ENCODE measurements at places on chromosomes 1 and 21.

GRCh38 chr1:23343221-23344110, 618 bp downstream of the HNRNPR start:
- DNase-seq = no peak

DNA sequence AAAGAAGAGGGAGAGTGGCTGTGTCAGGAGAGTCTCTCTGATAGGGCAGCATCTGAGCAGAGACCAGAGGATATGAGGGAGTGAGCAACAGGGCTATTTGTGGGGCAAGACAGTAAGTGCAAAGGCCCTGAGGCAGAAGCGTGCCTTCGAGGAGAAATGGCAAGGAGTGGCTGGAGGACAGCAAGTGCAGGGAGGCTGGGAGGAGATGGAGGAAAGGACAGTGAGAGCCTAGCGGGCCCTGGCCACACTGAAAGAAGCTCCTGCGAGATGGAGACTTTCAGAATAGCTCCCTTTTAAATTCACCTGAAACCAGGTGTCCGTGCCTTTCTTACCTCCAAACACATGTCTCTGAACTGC, 25.2 kb downstream of the EXOC8 start:
- DNase-seq = no peak

- DNase-seq = no peak
Observed at GRCh38 chr1:195738966-195739650, 869.1 kb downstream of the KCNT2 start.

- DNase-seq = no peak
Observed at GRCh38 chr1:37940299-37940947, 6.4 kb downstream of the INPP5B start.

- DNase-seq = no peak
Observed at GRCh38 chr1:41482001-41482765, 2.3 kb downstream of the EDN2 start.

DNA sequence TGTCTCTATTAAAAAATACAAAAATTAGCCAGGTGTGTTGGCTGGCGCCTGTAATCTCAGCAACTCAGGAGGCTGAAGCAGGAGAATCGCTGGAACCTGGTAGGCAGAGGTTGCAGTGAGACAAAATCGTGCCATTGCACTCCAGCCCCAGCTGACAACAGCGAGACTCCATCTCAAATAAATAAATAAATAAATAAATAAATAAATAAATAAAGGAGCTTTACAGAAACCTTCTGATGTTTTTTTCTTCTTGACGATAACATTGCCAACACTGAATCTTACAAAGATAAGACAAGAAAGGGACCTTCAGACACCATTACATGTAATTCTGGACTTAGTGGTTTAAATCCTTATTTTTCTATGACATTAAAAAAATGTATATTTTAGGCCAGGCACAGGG, 47.8 kb upstream of the LGALS8 start:
- no peak for DNase-seq

GRCh38 chr21:15023776-15024175, 41.0 kb downstream of the NRIP1 start:
- DNase-seq = no peak

GRCh38 chr1:194024659-194025058, 838.2 kb upstream of the B3GALT2 start:
- DNase-seq = no peak

DNA sequence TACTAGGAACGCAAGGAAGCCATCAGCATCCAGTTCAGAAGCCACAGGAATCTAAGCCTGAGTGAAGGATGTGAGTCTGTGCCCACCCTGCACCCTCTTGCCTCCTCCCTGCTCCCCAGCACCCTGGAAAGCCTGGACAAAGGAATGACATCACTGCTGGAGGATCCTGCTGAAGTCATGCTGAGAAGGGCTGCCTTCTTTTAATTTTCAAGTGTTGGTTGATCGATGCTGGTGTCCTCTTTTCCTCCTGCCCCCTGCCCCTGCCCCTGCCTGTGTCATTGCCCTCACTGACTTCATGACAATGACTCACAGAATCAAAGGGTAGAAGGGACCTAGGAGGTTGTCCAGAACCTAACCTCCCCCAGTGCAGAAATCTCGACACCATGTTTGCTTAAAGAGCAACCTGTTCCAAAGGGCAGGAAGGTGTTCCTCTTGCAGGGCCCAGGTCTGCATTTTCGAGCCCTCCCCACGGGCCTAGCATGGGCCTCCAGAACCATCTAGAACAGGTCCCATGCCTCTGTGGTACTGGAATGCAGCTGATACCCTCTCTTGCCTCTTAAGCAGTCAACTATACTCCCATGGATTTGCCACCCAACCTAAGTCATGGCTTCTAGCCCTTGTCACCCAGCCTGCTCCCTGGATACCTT, 9.6 kb downstream of the DHRS3 start:
- DNase-seq = no peak

DNA sequence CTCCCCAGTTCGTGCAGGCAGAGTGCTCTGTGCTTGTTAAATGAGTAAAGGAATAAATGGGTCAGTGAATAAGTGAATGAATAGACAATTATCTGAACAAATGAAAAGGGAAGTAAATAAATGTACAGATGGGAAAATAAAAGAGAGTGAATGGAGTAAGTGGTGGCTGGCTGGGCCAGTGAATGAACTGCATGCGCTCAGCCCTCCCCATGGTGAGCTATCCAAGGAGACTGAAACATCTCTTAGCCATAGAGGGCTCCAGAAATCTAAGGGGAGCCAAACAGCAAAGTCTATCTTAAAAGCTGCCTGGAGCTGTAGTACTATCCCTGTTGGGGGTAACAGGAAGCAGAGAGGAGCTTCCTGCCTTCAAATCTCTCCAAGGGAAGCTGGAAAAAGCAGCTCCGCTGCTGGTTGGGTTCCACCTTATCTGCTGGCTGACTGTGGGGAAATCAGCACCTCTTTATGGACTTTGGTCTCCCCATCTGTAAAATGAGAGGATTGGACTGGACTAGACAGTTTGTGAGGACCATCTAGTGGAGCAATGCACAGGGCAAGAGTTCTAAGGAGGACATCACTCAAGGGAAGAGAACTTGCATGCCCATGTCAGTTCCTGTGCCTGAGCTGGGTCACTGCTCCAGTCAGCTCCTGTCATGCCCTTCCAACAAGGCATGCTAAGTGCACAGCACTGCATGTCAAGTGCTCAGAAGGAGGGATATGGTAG, 77.9 kb downstream of the TRABD2B start:
- peak; percentile 44 for DNase-seq

DNA sequence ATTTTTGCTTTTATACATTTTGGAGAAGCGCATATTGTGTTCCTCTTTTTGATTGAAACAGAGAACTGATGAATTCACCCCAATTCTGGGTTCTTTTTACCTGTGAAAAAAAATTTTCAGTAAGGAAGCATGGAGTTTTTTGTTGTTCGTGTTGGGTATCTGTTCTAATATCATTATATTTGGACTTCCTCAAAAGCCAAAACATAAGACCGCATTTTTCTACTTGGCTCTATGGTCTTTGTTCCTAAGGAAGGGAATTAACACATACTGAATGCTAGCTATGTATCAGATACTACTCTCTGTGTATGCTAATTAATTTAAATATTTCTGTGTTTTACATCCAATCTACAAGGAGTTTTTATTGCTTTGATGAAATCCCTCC, 12.9 kb downstream of the EPB41 start:
- no peak for DNase-seq

- DNase-seq = no peak
Observed at GRCh38 chr1:36510418-36510817, 27.7 kb upstream of the CSF3R start.

DNA sequence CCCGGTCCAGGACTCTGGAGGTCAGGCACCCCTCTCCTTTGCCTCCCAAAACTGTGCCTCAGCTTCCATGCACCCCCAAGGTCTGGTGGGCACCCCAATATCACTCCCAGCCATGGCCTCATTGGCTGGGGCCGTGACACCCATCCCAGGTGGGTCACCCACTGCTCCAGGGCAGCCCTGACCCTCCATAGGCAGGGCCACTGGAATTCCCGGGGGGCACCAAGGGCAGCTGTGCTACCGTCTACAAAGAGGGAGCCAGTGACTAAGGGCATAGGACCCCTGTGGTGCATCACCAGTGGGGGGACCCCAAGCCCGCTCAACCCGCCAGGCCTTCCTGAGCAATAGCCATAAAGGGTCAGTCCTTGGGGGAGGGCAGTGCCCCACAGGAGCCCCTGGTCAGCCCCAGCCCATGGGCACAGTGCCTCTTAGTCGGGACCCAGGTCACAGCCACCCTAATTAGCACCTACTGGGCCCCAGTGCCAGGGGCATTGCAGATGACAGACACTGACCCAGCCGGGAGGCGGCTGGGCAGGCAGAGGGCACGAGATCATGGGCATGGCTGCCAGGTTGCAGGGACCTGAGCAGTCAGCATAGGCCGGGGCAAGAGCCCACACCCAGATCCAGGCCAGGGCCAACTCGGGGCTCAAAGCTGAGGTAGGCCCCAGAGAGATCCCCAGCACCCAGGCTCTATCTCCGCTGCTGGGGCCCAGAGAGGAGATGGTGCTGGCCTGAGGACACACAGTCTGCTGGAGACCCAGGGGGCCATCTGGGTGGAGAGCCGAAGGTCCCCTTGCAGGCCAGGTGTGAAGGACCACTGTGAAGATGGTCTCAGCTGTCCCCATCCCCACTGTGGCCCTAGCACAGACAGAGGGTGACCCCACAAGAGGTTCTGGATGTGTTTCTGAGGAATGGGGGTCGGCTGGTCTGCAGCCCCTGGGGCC, 19.0 kb upstream of the ARF1 start:
- DNase-seq = no peak

DNA sequence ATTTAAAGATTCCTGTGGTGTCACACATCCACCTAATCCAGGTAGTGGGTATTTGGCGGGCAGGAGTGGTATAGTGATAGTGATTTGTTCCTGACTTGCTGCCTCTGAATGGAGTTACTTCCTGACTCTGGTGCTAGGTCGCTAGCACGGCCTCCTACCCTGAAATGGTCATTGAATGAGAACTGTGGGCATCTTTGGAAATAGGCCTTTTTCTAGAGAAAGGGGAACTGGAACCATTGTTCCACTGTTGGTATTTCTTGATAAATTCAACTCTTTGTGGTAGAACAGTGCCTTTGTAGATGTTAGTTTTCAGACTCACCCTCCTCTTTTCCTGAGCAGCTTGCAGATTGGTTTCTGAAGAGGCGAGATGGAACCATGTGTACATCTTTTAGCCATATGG, 1.5 kb downstream of the QSOX1 start:
- no peak for DNase-seq

- no peak for DNase-seq
Observed at GRCh38 chr1:92583821-92584760, 97.4 kb upstream of the GFI1 start.

DNA sequence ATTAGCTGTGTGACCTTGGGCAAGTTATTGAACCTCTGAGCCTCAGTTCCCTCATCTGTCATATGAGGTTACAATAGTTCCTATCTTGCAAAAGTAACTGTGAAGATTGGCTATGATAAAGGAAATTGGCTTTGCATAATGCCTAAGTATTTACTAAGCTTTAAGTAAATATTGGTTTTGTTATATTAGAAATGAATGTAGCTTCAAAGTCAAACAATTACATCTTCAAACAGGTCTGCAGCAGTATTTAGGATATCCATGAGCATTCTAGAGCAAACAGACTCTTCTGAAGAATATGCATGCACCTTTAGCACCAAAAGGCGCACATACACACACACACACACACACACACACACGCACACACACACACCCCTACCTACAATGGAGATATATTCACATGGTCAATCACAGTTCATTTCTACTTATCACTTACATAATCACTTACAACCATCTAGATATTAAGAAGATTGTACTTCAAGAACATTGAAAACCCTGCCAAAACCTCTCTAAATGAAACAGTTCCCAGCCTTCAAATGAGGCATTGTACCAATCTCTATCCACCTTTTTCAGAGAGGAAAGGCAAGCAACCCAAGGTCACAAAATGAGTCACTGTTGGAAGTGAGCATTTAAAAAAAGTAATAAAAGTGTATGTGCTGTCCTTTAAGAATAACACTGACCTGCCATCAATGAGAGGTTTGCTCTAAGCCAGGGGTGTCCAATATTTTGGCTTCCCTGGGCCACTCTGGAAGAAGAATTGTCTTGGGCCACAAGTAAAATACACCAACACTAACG, 13.4 kb upstream of the FAM43B start:
- no peak for DNase-seq

GRCh38 chr1:161309868-161310267, at the start of gene MPZ:
Gene MPZ, minus strand, starts transcription at chr1:161309968. Its CDS starts 63 bp downstream, at chr1:161309905.
- DNase-seq = no peak

GRCh38 chr1:241376701-241377100, 19.7 kb upstream of the RGS7 start:
- DNase-seq = no peak

GRCh38 chr1:65002508-65003315, 36.4 kb upstream of the JAK1 start:
- peak; percentile 46 for DNase-seq

GRCh38 chr21:44434936-44435635, 20.2 kb upstream of the LRRC3 start:
- DNase-seq = no peak

DNA sequence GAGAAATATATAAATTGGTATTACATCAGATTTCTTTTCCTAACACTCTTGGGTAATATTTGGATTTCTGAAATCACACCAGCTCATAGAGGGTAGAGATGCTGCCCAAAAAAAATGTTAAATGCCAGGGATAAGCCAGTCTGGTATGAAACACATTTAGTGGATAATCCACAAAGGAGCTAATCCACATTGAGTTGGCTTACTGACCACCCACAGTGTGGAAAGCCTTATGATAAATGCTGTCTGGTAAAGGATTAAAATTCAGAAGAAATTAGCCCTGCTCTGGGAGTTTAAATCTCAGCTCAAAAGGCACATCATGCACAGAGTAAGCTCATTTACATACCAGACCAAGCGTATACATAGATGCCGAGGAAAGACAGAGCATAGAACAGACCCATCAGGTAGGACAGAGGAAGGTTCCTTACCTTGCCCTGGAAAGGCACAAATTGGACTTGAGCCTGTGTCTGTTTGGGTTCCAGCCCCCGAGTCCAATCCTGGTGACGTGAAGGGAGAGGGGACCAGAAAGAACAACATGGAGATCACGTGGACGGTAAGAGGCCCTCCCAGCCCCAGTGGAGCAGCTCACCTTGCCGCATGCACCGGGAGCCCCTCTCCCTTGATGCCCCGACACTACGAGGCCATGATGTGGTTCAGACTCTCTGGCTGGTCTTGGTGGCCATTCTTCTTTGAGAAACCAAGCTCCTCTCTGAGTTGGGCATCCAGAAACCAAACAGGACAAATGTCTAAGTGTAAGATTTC, 62.9 kb upstream of the CNTN2 start:
- DNase-seq = no peak

DNA sequence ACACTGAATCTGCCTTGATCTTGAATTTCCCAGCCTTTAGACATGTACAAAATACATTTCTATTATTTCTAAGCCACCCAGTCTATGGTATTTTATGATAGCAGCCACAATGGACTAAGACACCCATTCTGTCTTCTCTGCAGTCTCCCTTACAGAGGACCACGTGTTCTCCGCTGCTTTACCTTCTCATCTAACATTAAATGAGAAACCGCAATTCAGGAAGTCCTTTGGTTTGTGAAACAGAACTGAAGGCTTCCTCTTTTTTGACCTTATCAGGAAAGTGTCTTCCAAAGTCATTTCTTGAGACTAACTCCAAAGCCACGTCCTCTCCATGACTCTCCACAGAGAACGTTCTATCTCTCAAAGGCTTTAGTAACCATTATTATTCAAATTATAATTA, 560.1 kb downstream of the OMA1 start:
- DNase-seq = no peak
